Germinal center (tissue), 1 donor: ENCODE measurements at places on chromosomes 1 and 21.

- DNase-seq = no peak
Observed at GRCh38 chr1:167635156-167635648, 5.2 kb downstream of the RCSD1 start.

DNA sequence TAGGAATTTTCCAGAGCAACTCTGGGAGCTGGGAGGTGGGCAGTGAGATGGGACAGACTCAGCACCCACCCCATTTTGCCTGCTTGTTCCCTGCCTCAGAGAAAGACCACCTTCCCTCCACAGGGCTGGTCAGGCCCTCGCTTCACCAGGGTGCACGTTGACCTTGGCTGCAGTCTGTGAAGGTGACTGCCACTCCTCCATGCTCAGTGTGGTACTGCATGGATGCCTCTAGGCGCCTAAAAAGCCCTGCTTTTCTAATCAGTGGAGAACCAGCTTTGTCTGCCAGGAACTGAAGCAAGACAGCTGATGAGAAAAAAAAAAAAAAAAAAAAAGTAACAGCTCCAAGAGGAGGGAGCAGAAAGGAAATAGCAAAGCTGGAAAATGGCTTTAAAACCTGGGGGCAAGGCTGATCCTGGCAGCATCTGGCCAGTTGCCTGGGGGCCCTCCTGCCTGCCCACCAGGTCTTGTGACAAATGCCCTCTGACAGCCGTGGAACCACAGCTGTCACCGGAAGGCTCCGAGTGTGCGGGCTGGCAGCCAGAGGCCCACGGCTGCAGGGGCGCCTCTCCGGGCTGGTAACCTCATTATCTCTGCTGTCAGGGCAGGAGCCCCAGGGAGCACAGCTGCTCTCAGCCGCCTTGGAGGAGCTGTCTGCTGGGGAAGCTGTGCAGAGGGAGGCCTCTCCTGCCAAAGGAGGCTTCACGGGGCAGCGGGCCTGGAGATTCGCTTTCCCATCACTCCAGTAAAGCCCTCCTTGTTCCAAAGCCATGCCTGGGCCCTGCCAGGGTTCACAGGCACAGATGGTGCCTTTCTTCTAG is 13.7 kb downstream of the KIAA1614 start:
- peak; percentile 46 for DNase-seq

DNA sequence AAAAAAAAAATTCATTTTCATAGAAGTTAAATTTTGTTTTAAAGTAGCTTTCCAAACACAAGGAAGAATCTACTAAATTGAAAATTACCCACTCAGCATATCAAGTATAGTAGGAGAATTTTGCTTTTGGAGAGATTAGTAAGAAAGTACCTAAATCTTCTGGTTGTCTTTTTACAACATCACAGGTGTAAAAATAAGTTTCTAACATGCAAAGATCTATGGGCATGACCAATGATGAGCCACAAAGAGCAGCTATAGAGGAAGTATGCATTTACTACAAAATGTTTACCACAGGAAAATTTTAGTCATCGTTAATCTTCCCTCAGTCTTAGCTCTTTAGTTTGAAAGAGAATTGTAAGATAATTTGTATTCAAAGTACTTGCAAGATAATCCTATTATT is 28.1 kb downstream of the ANGPTL3 start:
- peak; percentile 27 for DNase-seq

DNA sequence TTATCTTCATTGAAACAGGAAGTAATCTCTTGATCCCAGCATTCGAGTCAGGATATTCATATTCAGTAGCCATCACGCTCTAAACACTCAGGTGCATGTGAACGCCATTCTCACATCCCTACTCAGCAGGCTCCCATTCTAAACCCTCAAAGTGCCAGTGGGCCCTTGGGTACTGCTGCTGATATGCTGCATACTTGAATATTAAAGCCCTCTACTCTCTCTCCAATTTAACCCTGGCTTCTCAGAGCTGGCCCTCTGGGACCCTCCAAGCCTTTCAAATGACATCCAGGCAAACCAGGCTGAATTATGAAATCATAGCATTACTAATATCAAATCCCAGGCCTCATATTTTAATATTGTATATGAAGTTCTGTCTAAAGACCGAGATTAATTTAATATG is 468.2 kb downstream of the NUF2 start:
- DNase-seq = no peak

GRCh38 chr21:45264912-45265515 is 22.7 kb downstream of the POFUT2 start:
- DNase-seq = no peak

DNA sequence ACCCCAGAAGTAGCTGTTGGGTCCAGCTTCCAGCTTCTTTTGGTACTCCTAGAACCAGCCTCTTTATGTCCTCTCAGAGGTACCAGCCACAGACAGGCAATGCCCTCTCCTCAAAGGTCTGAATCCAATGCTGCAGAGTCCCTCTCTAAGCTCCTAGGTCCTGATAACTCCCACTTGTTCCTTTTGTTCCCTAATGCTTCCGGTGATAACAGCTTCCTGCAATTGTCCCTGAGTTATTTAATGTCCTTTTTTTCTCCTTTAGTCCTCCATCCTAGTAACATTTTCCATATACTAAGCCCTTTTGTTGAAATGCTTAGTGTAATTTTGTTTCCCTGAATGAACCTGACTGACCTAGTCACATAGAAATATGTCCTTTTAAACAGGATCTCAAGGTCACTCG is 201.7 kb upstream of the BEND5 start:
- DNase-seq = no peak

- no peak for DNase-seq
Observed at GRCh38 chr1:208569181-208569580, 325.0 kb upstream of the PLXNA2 start.

GRCh38 chr1:30612536-30613065 is 110.8 kb downstream of the MATN1 start:
- DNase-seq = no peak

- DNase-seq = no peak
Observed at GRCh38 chr1:22383526-22384294, 67.9 kb upstream of the ZBTB40 start.

GRCh38 chr21:42037943-42038342 is 27.8 kb upstream of the ZBTB21 start:
- no peak for DNase-seq

- no peak for DNase-seq
Observed at GRCh38 chr1:41671116-41671755, 186.8 kb upstream of the EDN2 start.

GRCh38 chr1:28118640-28119307 is 30.4 kb upstream of the EYA3 start:
- DNase-seq = no peak

- DNase-seq = no peak
Observed at GRCh38 chr21:31675318-31675717, 15.8 kb downstream of the SOD1 start.
